ENCODE measurements at places on chromosomes 5 and 9. TPM values are rescaled to one million over a fixed set of nuclear protein-coding genes. Genes with fewer than 3 reads are reported as not detected.

HTR4 gene
- total RNA-seq = not detected

EMB gene
- 0.02 TPM for total RNA-seq

CENPH gene
- total RNA-seq = 103 TPM

RLN1 gene
- total RNA-seq = not detected

GCNT4 gene
- 0.05 TPM for total RNA-seq

PRLR gene
- total RNA-seq = not detected

RAI14 gene
- total RNA-seq = 74.4 TPM

FBP2 gene
- not detected for total RNA-seq

NEUROG1 gene
- total RNA-seq = not detected

IL4 gene
- not detected for total RNA-seq

ENTREP1 gene
- total RNA-seq = 0.08 TPM

Measured in SJCRH30 (cell line).